ENCODE measurements at places on chromosomes 4 and X.

- no peak for DNase-seq
These were observed 593.2 kb downstream of the TMA16 start for GRCh38 chr4:164087733-164088132.

GRCh38 chr4:875818-876423, 50.0 kb upstream of the CPLX1 start:
- no peak for DNase-seq

GRCh38 chrX:102067966-102068723, 57.3 kb upstream of the TCEAL2 start:
- no peak for DNase-seq

- DNase-seq, result no peak
These were observed 908.9 kb upstream of the LCORL start for GRCh38 chr4:18930487-18930886.

DNA sequence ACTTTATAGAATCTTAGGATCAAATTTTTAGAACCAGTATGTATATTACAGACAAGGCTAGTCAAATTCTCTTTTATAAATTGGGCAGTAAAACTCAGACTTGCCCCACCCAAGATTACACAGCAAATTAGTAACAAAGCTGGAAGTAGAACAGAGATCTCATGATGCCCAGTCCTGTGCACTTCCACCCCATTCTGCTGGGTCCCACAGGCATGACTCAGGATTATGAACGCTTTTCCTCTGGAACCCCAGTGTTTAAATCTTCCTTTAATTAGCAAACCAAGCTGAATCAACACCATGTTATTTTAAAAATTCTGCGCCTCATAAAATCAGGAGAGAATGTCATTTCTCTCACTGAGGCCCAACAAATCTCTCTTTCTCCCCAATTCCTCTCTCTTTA, 1.5 kb upstream of the IL13RA2 start:
- DNase-seq, result no peak

DNA sequence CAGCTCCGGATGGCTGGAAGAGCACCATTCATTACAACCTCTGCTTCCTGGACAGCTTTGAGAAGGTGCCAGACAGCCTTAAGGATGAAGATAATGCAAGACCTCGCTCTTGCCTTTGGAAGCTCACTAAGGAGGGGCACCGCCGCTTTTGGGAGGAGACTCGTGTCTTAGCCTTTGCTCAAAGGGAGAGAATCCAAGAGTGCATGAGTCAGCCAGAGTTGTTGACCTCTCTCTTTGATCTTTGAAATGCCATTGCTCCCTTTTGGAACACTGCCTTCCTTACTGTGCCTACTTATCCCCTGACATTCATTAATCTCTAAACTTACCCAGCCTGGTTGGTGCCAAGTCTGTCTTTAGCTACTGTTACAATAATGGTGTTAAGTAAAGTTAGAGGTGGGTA, 1.2 kb downstream of the FOXR2 start:
- DNase-seq, result no peak

- no peak for DNase-seq
These were observed 1111.2 kb upstream of the ADGRL3 start for GRCh38 chr4:60088807-60089486.

DNA sequence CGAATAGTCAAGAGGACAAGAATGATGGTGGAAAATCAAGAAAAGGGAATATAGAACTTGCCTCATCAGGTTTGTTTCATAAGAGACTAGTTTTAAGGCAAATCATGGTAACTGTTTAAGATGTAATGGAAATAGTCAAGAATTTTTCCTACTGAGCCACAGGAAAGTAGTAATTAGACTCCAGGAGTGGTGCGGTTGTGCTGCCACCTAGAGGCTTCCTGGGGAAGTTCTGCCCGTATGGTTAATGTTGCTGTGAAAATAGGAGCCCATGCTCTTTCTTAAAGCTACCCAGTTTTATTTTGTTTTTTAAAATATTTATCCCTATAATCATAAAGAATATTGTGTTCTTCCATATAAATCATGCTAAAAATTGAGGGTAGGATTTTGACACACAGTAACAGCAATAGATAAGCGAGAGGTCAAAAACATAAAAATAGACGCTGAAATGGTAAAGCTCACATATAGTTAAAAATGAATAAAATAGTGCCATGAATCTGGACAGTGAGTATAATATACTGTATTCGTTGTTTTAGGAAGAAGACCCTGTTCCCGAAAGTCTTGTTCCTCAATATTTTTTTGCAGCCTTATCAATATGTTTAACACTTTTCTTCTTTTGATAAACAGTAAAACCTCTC, 87.0 kb downstream of the PHOX2B start:
- DNase-seq, result peak; percentile 14

DNA sequence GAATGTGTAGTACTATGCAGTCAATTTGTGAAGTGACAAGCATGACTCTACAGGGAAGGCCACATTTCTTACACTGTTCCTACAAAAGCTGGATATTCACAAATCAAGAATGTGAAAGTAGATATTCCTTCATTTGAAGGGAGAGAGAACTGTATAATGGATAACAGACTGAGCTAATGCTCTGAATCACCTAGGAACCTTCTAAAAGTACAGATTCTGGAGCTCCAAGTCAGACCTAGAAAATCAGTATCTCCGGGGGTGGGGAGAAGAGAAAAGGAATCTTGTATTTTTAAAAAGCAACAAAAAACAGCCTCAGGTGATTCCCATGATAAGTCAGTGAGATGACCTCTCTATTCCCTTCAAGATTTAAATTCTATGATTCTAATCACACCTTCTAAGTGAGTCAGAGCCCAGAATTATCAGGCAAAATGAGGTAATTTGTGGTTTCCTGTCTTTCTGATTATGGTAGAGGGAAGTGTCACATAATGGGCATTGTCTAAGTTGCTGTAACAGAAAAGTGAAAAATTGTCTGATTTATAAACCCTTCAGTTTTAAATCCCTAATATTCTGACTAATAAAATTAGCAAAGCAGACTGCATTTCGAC, 80.9 kb downstream of the IL21 start:
- DNase-seq, result no peak

DNA sequence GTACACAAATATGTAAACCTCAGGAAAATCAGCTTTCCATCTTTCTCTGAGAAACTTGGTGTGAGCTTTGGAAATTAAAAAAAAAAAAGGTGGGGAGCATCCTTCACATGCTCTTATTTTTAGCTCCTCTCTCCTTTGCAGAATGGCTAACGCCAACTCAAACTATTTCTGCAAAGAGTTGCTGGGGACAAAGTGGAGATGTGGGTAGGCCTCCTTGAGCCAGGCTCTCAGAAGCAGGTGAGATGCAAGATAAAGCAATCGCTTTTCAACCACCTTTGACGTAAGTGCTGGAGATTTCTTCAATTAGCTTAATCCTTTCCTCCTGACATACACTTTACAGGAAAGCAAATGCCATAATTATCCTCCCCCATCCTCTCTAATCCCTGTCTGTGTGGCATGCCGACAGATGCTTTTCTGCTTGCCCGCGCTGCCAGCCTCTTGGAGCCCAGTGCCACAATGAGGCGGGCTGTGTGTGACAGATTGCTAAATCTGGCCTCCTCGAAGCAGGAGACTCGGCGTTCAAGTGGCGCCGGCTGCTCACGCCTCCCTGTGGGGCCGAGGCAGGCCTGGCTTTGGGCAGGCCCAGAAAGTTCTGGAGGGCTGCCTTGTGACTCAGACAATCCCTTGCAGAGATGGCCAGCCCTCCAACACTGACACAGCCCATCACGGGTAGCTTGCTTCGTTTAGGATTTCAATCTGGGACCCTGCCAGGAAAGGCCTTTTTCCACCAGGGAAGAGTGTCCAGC, 64.9 kb upstream of the SOD3 start:
- DNase-seq, result no peak

- no peak for DNase-seq
These were observed 1.5 kb downstream of the CCNG2 start for GRCh38 chr4:77158487-77158861.

- DNase-seq, result no peak
These were observed 115.1 kb upstream of the PNPLA4 start for GRCh38 chrX:8042304-8042703.

DNA sequence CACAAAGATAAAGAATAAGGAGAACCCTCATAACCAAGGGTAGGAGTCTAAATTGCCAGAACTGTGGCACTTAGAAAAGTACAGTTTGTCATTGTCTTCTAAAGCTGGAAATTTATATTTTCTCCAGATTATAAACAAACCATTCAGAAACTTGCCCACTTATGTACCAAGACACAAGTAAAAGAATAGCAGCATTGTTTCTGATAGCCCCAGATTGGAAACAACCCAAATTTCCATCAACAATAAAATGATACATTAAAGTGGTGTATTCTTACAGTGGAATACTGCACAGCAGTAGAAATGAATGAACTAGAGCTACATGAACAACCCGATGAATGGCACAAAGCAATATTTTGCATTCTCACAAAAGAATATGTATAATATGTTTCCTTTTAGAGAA, 63.1 kb upstream of the PDHA1 start:
- DNase-seq, result no peak

- no peak for DNase-seq
These were observed 65.5 kb upstream of the HS3ST1 start for GRCh38 chr4:11494232-11494631.

DNA sequence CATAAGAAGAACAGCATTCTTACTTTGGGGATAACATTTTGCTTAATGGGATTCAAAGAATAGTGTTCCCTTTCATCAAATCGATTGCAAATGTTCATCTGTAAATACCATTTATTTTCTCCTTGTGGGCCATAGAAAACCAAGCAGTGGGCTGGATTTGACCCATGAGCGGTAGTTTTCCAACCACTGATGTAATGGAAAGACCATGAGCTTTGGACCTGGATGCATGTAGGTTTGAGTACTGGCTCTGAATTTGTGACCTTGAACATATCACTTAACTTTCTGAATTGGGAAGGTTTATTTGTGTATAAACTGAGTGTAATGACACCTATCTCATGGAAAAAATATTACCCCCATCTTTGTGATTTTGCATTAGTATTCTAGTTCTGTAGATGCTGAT, 54.3 kb downstream of the REPS2 start:
- DNase-seq, result no peak

GRCh38 chr4:94302191-94302590, 40.4 kb downstream of the HPGDS start:
- no peak for DNase-seq

DNA sequence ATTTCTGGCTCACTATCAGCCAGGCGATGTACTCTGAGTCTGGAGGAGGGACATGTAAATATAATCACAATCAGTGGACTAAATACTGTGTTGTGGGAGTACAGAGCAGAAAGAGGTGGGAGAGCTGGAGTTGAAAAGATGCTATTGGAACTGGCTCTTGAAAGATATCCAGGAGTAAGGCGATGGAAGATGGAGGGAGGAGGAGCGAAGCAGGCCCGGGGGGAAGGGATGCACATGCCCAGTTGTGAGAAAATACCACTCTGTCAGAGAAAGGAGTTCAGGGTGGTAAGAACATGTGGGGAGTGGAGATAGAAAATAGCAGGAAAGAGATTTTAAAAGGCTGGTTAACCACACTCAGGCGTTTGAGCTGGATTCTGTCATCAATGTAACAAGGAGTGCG, 216.9 kb upstream of the ETNPPL start:
- DNase-seq, result no peak

DNA sequence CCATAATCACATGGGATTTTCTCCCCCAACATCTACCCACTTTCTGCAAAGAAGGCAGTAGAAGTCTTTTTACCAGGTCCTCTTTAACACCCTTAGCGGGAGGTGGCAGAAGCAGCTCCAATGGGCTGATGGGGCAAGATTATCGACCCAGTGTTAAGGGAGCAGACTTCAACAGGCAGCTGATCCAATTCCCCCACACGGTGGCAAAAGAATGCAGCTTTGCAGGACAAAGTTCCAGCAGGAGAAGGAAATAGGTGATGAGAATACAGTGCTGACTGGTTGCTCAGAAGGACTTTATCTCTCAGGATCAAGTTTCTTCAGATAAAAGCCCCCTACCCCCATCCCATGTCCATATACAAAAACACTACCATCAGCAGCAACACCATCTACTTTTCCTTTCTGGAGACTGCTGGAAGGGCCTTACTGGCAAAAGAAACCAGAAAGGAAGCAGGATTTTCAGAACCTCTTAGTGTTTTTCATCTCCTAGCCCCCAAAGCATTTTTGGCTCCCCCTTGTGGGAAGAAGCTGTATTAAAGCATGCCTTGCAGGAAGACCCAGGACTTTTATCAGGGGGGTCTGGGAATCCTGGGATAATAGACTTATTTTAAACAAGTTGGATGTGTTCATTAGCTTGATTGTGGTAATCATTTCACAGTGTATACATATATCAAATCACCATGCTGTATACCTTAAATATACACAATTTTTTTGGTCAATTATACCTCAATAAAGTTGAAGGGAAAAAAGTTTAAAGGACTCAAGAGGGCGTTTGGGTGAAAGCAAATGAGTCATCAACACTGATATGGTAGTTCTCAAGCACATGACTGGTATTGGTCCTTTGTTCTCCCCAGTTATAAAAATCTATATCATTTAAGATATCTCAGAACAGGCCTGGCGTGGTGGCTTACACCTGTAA, 146.4 kb downstream of the GPC3 start:
- no peak for DNase-seq

DNA sequence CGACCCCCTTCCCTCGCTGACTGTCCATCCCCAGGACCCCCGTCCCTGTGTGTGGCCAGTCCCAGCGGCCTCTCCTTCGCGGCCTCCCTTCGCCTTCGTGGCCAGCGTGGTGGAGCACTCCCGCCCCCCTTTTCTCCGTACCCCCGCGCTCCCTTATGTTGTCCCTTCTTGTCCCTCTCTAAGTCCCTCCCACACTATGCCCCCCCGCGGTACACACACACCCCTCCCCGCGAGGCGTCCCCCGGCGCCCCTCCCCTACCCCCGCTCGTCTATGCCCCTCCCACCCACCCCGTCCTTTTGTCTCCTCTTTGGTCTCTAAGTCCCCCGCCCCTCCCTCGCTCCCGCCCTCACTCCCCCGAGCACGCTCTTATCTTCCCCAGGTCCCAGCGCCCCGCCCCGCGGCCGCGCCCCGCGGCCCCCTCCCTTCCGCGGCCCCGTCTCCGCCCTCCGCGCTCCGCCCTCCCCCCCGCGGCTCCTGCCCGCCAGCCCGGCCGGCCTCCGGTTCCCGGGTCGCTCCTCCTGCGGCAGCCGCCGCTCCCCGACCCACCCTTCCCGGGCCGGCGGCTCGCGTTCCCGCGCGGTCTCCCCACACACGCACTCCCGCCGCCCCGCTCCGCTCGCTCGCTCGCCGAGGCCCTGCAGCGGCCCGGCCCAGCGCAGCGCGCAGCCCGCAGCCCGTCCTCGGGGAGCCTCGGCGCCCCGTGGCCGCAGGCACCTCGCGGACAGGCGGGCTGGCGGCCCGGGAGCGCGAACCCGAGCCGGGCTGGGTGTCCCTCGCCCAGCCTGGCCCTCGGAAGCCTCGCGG, 26.3 kb downstream of the UTP14A start:
- peak; percentile 62 for DNase-seq

DNA sequence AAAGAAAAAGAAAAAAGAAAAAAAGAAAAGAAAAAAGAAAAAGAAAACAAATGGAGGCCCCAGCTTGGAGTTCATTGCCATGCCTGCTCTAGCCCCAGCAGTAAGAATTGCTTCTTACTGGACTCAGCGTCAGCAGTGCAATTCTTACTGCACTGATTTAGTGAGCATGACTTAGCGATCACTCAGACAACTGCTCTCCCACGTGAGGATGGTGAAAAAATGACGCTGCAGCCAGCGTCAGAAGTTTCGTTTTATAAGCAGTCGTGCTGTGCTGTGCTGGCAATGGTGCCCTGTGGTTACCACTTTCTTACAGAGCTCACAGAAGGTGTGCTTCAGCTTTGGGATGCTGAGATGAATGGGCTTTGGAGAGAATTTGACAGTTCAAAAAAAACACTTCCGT, 68.3 kb upstream of the DDX3X start:
- DNase-seq, result no peak
